ENCODE measurements at places on chromosomes 4 and X.

GRCh38 chr4:103098341-103098740 lies 1.3 kb downstream of the BDH2 start:
- DNase-seq: no peak

DNA sequence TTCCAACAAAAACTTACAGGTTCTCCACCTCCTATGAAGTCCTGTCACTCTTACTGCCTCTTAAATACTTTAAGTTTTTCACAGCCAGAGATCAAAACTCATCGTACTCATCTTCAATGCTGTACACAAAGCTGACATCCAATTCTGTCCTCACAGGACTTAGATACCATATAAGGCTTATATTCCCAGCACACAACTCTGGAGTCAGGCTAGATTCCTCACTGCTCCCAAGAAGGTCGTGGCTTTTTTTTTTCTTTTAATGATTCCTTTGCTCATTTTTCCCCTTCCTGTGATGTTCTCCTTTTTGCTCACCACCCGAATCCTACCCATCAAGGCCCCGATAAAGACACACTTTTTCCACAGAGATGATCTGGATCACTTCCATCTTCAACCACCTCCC lies 914 bp downstream of the TRAPPC2 start:
- no peak for DNase-seq

DNA sequence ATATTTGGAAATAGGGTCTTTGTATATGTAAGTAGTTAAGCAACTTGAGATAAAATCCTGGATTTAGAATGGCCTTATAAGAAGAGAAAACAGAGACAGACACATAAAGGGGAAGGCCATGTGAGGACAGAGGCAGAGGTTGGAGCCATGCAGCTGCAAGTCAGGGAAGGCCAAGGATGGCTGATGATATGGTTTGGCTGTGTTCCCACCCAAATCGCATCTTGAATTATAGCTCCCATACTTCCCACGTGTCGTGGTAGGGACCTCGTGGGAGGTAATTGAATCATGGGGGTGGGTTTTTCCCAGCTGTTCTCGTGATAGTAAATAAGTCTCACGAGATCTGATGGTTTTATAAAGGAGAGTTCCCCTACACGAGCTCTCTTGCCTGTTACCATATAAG lies 76.3 kb downstream of the STK32B start:
- DNase-seq: no peak

DNA sequence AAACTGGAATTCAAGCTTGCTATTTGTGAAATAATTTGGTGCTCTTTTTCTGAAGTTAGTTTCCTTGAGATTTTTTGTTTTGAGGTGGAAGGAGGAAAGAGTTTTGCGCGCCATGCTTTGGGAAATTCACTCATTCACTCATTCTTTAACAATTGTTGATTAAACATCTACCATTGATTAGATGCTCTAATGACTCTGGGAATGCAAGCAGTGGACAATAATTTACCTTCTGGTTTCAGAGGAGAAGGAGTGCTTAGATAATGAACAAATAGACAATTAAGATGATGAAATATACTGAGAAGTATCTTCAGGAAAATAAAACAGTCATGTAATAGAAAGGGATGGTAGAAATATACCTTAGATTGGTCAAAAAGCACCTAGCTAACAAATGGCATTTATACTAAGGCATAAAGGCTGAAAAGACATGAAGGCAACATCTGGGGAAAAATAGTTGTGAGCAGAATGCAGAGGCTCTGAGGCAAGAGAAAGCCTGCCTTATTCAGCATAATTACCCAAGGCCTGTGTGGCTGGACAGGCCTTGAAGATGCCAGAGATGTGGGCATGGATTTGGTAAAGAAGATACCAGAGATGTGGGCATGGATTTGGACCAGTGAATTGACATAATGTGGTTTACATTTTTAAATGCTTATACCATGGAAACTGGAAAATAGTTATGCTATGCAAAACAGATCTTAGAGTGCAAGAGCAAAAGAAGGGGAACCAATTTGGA lies 2.7 kb upstream of the COMMD8 start:
- DNase-seq: no peak

DNA sequence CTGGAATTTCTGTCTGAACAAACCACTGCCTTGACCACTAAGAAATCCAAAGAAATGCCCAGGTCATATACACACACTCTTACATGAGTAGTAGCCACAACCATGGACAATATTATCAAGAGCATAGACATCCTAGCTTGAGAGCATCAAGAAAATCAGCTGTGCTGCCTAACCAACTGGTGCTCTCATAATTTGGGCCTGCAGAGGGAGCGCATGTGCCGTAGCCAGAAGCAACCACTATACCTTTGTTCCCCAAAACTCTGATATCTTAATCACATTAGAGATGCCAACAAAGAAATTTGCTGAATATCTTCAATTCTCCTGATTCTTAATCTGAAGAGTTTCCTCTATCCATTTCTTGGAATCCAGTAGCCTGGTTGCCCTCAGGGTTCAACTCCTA lies 163.6 kb downstream of the ZNF674 start:
- DNase-seq: no peak

- DNase-seq: no peak
Observed at GRCh38 chrX:149611623-149612175, 16.6 kb upstream of the HSFX2 start.

DNA sequence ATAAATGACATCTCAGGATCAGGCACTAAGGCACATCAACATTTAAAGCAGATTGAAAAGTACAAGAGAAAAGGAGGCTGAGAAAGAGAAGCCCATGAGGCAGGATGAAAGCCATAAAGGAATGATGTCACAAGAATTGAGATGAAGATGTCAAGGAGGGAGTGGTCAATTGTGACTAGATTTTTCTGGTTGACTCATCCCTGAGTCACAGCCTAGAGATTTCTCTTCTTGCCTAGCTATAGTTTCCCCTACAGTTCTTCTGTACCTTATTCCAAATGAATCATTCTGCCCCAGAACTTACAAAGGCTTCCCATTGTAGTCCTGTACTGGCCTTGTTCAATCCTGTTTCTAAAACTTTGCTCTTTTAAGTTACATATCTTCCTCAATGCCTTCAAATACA lies 3.4 kb upstream of the USP53 start:
- peak; percentile 8 for DNase-seq

GRCh38 chr4:183905081-183905592 lies at the start of gene STOX2:
STOX2 (plus strand) TSS chr4:183905307; CDS start chr4:183906791, 1,484 bp downstream.
- no peak for DNase-seq

DNA sequence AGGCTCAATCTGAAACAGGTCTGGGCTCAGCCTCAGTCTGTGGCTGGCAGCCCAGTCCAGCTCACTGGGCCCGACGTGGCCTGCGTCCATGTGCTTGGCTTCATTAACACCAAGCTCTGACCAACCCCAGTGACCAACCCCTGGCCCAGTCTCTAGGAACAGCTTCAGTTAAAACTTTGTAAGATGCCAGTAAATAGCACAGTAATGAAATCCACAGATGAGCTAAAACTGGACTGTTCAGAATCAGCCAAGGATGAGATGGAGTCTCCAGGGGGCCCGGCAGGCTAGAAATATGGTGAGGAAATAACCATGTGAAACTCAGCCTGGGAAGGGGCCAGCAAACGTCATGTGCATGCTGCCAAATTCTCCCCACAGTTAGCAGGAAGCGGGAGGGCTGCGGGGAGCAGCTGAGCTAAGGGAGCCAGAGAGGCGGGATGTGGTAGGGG lies 37.1 kb upstream of the XPNPEP2 start:
- no peak for DNase-seq

DNA sequence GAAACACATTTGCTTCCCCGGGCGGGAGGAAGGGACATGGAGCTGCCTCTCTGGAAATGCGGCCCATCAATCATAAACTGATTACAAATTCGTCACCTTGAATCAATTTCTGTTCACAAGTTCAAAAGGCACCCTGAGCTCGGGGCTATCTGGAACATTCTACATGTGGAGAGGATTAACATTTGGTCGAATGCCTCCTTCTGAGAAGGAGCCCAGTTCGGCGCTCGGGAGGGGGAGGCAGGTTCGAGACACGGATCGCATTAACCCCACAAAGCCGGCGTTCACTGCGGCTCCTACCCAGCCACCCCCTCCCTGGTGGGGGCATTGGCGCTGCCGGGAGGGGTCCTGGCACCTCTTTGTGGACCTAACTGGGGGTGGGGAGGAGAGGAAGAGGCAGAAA lies 108.0 kb downstream of the CPZ start:
- DNase-seq: no peak

DNA sequence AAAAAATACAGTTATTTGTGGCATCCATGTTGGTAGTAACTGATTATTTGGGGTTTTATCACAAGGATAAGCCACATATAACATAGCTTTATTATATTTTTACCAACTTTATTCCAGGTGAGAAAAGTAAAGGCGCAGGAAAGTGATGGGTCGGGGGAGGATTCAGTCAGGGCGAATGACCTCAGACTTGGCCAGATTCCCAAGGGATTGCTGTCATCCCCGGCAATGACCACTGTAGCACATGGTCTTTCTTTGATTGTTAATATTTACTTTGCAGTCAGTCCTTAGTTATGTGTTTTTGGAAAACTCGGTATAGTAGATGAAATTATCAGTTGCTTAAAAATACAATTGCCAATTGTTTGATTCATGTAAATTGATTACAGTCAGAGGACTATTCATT lies 17.6 kb downstream of the GRIA3 start:
- no peak for DNase-seq

DNA sequence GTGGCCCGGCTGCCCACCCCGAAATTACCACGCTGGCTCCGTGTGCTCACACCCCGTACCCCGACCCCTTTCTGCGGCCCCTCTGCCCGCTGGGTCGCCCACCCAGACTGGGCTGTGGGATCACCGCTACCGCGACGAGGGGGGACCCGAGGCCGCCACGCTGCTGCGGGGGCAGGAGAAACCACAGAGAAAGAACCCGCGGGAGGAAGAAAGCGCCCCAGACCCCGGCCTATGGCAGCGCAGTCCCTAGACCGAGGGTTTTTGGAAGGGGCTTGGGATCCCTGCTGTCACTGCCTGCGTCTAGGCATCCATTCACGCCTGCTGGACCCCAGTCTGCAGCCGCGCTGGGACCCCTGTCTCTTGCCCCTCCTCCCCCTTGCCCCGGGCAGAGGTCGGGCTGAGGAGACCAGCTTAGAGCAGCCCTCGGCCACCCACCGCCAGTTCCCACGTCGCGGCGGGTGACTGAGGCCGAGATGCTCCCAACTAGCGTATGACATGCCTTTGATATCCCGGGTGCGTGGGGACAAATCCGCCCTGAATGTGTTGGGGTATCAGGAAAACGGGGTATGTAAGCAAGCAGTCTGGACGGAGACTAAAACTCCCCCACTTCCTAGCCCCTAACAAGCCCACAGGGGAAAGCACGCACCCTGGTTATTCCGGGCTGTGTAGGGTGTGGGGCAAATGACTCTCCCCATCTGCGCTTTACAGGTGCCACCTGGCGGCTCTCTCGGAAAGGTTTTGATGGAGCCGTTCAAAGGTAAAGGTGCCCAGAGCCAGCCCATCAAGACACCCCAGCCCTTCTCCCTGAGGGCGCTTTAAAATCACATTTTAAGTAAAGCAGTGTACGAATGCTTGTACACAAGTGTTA lies 862 bp upstream of the INPP4B start:
- no peak for DNase-seq

- DNase-seq: no peak
Observed at GRCh38 chr4:85132570-85132969, 166.1 kb upstream of the WDFY3 start.

DNA sequence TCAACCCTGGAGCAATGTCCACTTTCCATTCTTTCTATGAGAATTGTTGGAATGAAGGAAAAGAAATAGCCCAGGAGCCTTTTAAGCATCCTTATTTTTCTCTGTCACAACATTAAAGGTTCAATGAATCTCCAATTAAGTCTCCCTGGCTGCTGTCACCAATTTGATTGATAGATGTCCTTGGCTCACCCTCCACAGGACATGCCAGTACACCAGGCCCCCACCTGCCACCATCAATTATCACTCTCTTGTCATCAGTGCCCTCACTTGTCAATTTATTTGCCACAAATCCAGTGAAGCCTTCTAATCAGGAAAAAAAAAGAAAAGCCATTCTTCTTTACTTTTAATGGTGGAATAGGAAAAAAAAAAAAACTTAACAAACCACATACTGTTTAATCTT lies 453.6 kb downstream of the CENPC start:
- DNase-seq: no peak

DNA sequence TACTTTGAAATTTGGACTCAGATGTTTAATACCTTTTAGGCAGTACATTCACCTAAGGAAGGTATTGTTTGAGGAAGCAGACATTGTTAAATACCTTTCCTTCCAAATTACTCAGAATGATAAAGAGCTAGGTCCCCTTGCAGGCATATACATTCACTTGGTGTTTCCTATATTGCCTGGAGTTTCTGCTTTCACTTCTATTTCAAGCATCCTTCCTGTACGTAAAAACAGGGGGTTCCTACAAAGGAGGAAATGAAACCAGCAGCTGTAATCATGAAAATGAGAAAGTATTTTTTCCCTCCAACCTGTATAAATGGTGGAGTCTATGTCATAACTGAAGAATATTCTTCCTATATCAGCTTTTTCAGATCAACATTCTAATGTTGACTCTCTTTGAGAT lies 90.4 kb upstream of the RASGEF1B start:
- DNase-seq: no peak

GRCh38 chrX:38882894-38883626 lies 81.8 kb downstream of the MID1IP1 start:
- no peak for DNase-seq

GRCh38 chr4:189143263-189143952 lies 797.3 kb upstream of the FRG1 start:
- no peak for DNase-seq

DNA sequence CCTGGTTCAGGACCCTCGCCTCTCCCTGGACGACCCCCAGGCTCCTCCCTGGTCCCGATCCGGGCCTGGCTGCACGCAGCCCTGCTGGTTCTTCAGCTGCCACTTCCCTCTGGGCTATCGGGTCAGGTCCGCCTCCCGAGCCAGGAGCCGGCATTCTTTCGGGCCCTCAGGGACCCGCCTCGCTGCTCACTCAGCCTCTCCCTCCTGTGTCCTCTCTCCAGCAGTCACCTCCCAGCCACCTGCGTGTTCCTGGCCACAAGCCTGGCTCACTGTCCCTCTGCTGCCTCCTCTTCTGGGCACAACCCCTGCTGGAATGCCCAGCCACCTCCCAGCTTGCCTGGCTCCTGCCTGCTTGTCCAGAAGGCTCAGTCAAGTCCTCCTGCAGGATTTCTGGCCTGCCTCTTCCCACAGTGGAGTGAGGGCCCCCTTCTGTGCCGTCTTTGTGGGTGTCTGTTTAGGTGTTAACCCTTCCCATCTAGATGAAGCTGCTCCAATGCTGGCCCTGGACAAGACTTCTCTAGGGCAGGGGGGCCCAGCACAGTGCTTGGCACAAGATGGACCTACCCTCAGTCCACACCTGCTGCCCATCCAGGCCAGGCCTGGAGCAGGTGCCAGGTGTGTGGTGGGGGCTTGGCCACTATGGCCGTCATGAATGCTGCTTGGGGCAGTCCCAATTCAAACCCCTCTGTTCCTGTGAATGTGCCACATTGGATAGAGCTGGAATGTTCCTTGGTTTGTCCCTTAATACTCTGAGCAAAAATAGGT lies 2.2 kb downstream of the WFS1 start:
- DNase-seq: no peak

GRCh38 chr4:25051534-25051933 lies 20.8 kb upstream of the LGI2 start:
- no peak for DNase-seq

DNA sequence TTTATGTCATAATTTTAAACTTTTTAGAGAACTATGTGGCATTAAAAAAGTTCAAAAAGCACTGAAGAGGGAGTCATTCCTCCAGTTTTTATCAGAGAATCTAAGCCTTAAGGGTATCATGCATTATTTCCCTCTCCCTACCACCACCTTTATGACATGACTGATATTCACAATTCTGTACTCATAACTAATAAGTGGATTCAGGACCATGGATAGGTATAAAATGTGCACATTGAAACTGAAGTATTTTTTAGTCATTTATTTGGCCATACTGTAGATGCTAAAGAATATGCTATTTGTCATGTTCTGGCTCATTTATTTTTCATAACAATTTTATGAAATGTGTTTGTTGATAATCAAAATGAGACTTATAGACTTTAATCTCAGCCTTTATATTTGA lies 897.5 kb upstream of the AGA start:
- no peak for DNase-seq
